GM23248 (cell line): ENCODE measurements at places on chromosomes 13 and 19.

- DNase-seq: no peak
- peak overlapping the region; percentile 90 for H3K27ac ChIP-seq
- peaks cover 32% of the 10 kb centered on the region for H3K4me1 ChIP-seq
These were observed 403.6 kb downstream of the SPRY2 start for GRCh38 chr13:79937311-79937710.

- DNase-seq: no peak
- peaks cover 14% of the 10 kb centered on the region for H3K4me1 ChIP-seq
- H3K4me3 ChIP-seq: no peak overlapping the region
- H3K36me3 ChIP-seq: peaks cover 50% of the 10 kb centered on the region
These were observed 40.3 kb upstream of the GARRE1 start for GRCh38 chr19:34214040-34214439.

DNA sequence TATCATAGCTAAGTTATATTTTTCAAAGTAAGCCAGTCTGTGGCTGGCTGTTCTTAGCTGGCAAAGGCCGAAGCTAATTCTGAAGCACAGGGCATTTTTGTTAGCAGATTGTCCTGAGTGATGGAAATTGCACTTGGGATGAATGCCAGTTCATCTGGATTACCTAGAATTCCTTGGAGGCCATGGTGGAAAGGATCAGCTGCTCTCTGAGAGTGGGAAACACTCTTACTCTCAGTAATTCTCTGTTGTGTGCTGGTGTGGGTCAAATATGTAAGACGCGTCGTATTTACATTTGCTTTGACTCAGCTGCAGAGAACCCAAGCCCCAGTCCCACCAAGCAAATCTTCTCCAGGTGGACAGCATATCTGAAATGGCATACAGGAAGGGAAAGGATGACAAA lies 60.7 kb upstream of the C1QTNF9B start:
- H3K4me1 ChIP-seq: peaks cover 17% of the 10 kb centered on the region
- H3K27ac ChIP-seq: no peak overlapping the region
- no peaks in the 10 kb centered on the region for H3K36me3 ChIP-seq
- H3K4me3 ChIP-seq: no peak overlapping the region
- no peaks in the 10 kb centered on the region for H3K27me3 ChIP-seq

DNA sequence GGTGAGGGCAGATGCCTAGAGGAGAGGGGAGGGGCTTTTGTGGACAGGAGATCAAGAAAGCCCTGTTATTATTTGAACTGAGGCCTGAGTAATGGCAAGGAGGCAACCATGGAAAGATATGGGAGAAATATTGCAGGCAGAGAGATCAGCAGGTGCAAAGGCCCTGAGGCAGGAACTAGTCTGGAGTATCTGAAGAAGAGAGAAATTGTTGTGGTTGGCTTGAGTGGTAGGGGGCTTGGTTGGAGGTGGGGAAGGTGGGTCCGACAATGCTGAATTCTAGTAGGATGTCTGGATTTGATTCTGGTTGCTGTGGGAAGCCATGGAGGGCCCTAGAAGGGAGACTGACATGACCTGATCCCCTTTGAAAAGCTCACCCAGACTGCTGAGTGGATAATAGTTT lies 2.4 kb upstream of the URI1 start:
- H3K4me1 ChIP-seq: peaks cover 11% of the 10 kb centered on the region; the same call in 1 of the 2 replicates
- no peaks in the 10 kb centered on the region for H3K27me3 ChIP-seq
- H3K36me3 ChIP-seq: no peaks in the 10 kb centered on the region
- no peak for DNase-seq

- DNase-seq: no peak
- H3K4me1 ChIP-seq: peaks cover 14% of the 10 kb centered on the region
- H3K4me3 ChIP-seq: no peak overlapping the region
- no peaks in the 10 kb centered on the region for H3K27me3 ChIP-seq
These were observed 35.6 kb downstream of the EPS15L1 start for GRCh38 chr19:16435999-16436650.

DNA sequence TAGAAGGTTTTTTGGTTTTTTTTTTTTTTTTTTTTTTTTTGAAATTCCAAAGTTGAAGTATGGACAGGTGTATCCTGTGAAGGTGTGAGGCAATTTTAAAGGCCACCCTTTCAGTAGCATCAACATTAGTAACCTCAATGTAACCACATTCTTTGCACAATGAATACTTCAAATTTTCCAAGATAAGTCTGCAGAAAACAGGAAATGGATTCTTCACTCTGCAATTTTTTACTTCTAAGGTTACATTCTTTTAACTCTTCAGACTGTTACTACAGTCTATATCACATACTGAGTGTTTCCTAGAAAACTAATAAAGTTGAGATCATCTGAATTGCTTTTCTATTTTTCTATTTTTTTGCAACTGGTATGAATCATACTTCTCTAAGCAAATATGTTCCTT lies 569.0 kb upstream of the GPC6 start:
- no peak overlapping the region for H3K27ac ChIP-seq
- H3K4me3 ChIP-seq: no peak overlapping the region
- H3K36me3 ChIP-seq: no peaks in the 10 kb centered on the region
- DNase-seq: no peak
- no peaks in the 10 kb centered on the region for H3K27me3 ChIP-seq
- H3K4me1 ChIP-seq: no peaks in the 10 kb centered on the region

DNA sequence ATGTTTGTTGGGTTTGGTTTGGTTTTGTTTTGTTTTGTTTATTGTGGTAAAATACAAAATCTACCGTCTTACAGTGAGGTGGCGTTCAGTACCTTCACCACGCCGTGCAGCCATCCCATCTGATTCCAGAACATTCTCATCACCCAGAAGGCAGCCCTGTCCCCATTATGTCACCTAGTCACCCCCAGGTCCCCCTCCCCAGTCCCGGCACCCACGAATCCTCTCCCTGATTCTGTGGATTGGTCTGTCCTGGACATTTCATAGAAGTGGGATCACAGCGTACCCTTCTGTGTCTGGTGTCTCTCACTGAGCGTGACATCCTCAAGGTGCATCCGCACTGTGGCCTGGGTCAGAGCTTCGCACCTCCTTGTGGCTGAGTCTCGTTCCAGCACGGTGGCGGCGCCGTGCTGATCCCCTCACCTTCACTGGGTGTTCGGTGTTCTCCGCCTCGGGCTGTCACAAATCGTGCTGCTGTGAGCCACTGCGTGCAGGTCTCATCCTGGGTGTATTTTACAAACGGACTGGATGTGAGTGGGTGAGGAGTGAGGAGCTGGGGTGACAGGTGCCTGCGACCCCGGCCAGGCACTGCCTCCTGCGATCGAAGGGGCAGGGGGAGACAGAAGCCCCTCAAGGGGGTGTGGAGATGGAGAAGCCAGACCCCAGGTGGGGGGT lies 580 bp upstream of the TEKTIP1 start:
- no peak overlapping the region for H3K4me3 ChIP-seq
- no peak for DNase-seq
- H3K36me3 ChIP-seq: no peaks in the 10 kb centered on the region; the same call in 1 of the 2 replicates
- H3K27ac ChIP-seq: no peak overlapping the region
- no peaks in the 10 kb centered on the region for H3K4me1 ChIP-seq

- H3K36me3 ChIP-seq: no peaks in the 10 kb centered on the region
- no peak for DNase-seq
- H3K4me1 ChIP-seq: no peaks in the 10 kb centered on the region
- H3K27ac ChIP-seq: no peak overlapping the region
- no peak overlapping the region for H3K4me3 ChIP-seq
- no peaks in the 10 kb centered on the region for H3K27me3 ChIP-seq
These were observed 2792.1 kb downstream of the PCDH9 start for GRCh38 chr13:64438084-64438483.

GRCh38 chr13:76865996-76866503 lies 20.2 kb downstream of the KCTD12 start:
- DNase-seq: no peak
- no peak overlapping the region for H3K27ac ChIP-seq
- no peaks in the 10 kb centered on the region for H3K36me3 ChIP-seq
- no peak overlapping the region for H3K4me3 ChIP-seq
- no peaks in the 10 kb centered on the region for H3K4me1 ChIP-seq

DNA sequence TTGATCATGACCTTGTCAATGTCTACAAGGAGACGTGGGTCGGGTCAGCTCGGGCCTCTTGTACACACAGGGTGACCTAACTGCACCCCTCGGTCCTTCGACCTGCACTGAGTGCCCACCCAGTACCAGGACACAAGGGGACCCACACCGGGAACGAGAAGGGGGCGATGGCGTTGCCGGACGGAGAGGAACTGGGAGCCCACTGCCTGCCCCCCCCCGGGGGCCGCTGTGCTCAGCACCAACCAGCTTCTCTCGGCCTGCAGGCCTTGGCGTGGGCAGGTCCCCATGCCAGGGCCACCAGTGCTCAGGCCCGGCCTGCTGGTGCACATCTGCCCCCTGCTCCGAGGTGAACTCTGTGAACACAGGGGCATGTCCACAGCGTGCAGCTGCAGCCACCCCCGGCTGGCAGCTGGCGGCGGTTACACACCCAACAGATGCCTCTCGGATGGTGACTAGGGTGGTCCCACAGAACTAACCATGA lies 14.1 kb downstream of the CFD start:
- no peaks in the 10 kb centered on the region for H3K27me3 ChIP-seq
- H3K36me3 ChIP-seq: no peaks in the 10 kb centered on the region
- DNase-seq: no peak
- no peak overlapping the region for H3K27ac ChIP-seq
- no peak overlapping the region for H3K4me3 ChIP-seq

DNA sequence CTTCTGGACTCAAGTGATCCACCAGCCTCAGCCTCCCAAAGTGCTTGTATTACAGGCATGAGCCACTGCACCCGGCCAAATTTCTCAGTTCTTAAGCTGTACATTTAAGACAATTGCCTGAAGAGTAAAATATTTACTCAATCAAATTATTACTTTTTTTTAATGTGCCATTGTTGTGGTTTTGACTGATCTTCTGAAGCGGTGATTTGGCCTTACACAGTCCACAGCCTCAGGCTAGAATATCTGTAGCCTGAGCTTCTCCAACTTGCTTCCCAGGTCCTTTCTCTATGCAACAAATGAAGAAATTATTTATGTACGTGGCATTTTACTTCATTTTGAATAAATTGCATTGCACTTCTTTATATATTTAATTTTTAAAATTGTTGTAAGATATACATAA lies 281.3 kb downstream of the KLF5 start:
- H3K4me1 ChIP-seq: peaks cover 30% of the 10 kb centered on the region
- DNase-seq: no peak
- H3K27ac ChIP-seq: no peak overlapping the region
- H3K27me3 ChIP-seq: no peaks in the 10 kb centered on the region
- H3K4me3 ChIP-seq: no peak overlapping the region
